ENCODE measurements at places on chromosomes 12 and 14. TPM values are rescaled to one million over a fixed set of nuclear protein-coding genes. Genes with fewer than 3 reads are reported as not detected.

DNA sequence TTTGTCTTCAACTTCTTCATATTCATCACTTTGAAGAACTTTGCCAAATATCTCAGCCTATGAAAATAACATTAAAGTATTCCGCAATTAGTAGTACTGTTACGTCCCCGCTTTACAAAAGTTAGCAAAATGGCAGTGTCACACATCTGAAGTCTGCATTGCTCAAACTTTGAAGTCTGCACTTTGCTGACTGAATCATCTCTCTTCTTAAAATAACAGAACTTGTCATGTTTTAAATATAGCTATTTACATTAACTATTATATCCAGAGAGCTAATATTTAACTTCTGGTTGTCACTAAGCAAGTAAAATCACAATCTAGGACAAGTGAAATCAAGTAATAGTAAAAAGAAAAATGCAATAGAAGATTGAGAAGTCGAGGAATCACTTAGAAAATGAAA, 34.5 kb downstream of the IPO8 start:
- DNase-seq = no peak

GRCh38 chr12:49048953-49049352, 11.6 kb downstream of the KMT2D start:
- no peak for DNase-seq

DNA sequence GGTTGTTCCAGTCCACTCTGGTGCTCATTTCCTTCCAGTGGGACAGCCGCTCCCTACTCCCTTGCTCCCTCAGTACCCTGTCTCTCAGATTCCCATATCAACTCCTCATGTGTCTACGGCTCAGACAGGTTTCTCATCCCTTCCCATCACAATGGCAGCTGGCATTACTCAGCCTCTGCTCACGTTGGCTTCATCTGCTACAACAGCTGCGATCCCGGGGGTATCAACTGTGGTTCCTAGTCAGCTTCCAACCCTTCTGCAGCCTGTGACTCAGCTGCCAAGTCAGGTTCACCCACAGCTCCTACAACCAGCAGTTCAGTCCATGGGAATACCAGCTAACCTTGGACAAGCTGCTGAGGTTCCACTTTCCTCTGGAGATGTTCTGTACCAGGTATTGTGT, 69.9 kb downstream of the RAD52 start:
- no peak for DNase-seq

Gene SLC8A3
- 0.42 TPM for polyA plus RNA-seq

Gene DHRS2
- polyA plus RNA-seq = 0.84 TPM

Gene PHETA1
- 85.8 TPM for polyA plus RNA-seq

Gene MORN3
- polyA plus RNA-seq = 3.5 TPM

Gene POTEG
- polyA plus RNA-seq = not detected

DNA sequence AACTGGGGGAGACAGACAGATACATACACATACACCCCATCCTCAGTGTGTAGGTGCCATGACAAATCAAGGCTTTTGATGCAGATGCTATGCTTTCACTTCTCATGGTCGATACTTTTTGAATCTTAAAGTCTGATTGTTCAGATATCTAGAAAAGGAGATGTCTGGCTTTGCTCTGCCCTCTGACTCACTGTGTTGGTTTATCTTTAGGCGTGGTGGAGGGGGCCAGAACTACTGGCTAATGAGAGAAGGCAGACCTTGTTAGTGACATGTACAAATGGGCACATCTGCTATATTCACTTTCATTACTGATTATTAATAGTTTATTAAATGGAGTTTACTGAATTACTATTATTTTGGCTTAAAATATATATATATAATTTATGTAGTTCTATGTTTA, 444.3 kb upstream of the RGS6 start:
- no peak for DNase-seq

DNA sequence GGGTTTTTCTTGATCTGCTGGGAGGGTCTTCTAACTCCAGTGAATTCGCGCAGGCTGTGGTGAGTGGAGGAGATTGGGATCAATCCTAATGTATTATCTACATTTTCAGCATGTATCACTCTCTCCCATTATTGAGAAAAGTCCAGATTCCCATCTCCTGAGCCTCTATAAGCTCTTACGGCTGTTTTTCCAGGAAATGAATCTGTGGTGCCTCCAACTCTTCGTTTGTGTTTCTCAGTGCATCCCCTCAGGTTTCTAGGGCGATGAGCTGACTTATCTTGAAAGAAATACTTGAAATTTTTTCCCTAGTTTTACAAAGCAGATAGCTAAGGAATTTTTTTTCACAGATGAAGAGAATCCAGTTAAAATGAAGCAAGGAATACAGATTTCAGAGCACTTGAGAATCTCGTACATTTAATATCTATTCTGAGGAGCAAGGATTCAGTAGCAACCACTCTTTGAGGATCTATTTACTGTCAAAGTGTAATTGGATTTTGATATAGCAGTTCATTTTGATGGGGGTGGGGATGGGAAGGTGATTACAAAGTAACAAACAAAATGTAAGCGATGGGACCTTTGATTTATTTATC, 138.7 kb downstream of the BRMS1L start:
- no peak for DNase-seq

- no peak for DNase-seq
Observed at GRCh38 chr12:20602641-20603391, 92.3 kb upstream of the SLCO1C1 start.

DNA sequence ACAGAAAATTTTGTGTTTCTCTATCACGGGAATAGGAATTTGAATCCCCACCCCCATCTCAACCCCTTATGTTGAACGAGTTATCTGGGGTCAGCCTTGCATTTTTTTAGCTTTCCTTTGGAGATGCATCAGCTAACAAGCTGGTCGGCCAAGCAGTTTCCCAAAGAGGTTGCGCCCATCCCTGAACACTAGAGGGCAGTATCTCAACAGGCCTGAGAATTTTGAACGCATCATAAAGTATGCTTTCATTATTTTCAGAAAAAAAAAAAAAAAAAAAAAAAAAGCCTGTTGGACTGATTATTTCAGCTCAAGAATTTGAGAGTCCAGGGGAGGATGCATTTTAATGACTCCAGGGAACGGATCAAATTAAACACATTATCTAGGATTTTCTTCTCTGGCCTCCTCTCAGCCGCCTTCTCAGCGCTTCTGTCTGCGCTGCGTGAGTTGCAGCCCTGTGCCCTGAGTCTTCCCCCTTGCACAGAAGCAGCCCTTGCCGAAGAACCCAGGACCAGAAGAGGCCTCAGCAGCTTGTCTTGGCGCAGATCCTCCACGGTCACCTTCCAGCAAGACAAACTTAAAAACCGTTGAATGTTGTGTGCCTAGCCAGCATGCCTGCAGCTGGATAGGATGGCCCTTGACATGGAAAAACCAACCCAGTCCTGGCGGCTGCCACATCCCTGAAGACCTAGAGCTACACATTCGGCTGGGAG, 76.6 kb upstream of the GZMB start:
- DNase-seq = peak; percentile 12

Gene RAD51AP1
- 16.0 TPM for polyA plus RNA-seq

DNA sequence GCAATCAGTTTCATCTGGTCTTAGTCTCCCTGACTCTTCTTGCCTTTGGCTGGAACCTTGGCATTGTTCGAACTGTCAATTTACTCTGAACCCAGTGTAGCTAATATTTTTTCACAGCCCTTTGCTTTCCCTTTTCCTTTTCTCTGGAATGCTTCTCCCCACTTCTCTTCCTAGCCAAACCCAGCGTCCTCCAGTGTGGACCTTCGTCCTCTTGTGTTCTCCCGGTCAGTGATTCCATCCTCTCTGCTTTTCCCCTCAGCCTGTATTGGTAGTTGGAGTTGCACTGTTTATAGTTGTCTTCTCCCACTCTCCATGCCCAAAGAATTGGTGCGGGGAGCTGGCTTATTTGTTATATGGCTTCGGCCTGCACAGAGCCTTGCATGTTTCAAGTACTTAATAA, 9.4 kb downstream of the ACVR1B start:
- DNase-seq = no peak

DNA sequence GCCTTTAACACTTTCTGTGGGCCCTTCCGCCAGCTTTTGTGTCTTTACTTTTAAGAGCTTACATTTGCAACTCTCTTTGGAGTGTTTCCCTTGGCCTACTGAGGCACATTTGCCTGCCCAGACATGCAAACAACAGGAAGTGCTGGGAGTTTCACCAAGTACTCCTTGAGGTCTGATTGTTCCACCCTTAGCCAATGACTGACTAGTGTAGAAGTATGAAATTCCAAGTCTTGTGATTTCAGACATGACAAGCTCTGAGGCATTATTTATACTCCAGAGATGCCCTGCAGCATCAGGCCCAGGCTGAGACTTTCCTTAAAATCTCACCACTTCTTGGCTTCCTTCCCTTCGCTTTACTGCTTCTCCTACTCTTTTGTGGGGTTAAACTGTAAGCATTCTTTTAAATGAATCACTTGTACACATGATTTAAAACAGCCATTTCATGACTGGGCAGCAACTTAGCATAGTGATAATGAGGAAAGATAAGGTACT, 174.1 kb downstream of the SLC6A15 start:
- no peak for DNase-seq

Gene HCAR1
- 0.46 TPM for polyA plus RNA-seq

Gene RILPL1
- polyA plus RNA-seq = 9.7 TPM

- DNase-seq = no peak
Observed at GRCh38 chr14:53996041-53996440, 39.4 kb upstream of the BMP4 start.

Gene PEX5
- 38.7 TPM for polyA plus RNA-seq

DNA sequence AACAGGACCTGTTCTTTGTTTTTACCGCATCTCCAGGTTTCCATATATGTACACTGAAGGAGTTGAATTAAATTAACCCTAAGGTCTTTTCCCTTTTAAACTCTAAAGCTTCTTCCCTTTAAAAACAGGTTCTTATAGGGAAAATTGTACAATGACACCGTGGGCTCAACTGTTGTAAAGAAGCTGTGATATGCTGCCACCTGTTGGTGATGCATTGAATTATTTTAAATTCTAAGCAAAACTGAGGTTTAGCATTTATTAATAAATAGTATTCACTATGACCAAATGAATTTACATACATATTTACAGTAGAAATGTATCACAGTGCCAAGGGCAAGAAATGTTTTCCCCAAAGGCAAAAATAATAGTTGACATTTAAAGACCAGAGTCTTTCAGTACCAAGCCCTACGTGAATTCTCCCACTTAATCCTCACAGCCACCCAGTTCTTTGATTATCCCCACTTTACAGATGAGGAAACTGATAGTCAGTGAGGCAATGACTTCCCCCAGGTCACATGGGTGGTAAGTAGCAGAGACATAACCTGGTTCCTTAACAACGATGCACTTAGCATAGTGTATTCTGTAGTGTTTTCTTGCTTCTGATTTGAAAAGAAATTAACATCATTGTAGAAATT, 35.7 kb upstream of the TMEM263 start:
- no peak for DNase-seq

GRCh38 chr14:63432228-63432627, 110.9 kb downstream of the PPP2R5E start:
- DNase-seq = no peak

Gene CLEC1B
- polyA plus RNA-seq = 0.19 TPM

Gene IAPP
- polyA plus RNA-seq = 0.10 TPM

DNA sequence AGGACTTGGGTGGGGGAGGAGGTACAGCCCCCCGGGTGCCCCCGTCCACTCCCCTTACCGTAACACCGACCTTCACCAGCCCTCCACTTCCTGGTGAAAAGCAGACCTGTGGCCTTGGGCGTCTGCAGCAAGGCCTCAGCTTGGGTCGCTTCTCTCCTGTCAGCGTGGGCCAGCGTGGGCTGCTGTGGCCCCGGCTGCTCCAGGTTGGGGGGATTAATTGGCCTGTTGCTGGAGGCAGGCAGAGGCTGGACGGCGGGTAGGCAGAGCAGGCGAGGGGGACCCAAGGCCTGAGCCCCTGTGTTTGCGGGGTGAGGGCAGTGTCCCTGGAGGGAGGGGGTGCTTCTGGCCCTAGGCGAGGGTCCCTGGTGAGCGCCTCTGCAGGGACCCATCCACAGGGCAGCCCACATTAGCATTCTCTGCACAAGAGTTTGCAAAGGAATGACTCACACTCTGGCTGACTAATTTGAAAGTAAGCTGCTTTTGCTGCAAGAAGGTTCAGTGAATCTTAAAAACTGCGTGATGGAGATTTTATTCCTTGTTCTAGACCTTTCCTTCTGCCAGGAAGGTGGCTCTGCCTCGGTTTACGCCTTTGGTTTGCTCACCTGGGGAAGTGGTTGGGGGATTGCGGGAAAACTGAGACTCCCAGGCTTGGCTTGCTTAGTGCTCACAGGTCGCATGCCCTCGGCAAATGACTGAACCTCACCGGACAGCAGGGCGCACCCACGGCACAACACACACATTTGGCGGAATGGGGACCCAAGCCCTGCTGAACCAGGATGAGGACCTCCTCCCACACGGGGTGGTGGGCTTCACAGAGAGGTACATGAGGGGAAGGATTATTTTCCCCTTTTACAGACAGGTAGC, 37.9 kb upstream of the DLK1 start:
- DNase-seq = no peak

- DNase-seq = no peak
Observed at GRCh38 chr14:21993837-21994236, 320.2 kb upstream of the OR4E1 start.

Gene HRK
- polyA plus RNA-seq = 0.16 TPM

Gene DLGAP5
- polyA plus RNA-seq = 11.6 TPM

- peak; percentile 96 for DNase-seq
Observed at GRCh38 chr14:65255583-65256461, 153.5 kb upstream of the MAX start.

GRCh38 chr12:94699801-94700200, 49.4 kb upstream of the TMCC3 start:
- DNase-seq = no peak

- no peak for DNase-seq
Observed at GRCh38 chr12:12673296-12673695, 22.7 kb downstream of the GPR19 start.

GRCh38 chr14:37157987-37158386, 14.4 kb downstream of the SLC25A21 start:
- DNase-seq = no peak

GRCh38 chr14:34649344-34649743, 19.4 kb upstream of the SNX6 start:
- DNase-seq = no peak

Gene SPIC
- polyA plus RNA-seq = 0.13 TPM

DNA sequence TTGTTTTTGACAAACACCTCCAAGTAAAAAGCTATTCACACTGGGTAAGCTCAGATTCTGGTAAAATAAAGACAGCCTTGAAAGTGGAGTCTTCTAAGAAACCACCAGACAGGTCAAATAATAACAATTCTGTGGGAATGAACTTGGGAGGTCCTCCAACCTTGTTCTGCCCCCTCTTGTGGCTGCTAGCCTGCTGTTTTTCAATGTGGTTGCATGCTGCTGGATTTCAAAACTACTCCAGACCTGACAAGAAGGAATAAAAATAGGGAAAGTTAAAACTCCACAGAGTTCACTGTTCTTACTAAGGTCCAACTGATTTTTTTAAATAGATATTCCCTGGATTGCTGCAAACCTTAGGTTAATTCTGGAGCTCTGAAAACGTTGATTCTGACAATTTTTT, 32.2 kb upstream of the RIN3 start:
- DNase-seq = no peak

- no peak for DNase-seq
Observed at GRCh38 chr14:58744801-58745394, 107.1 kb downstream of the DACT1 start.

Gene GLIPR1
- polyA plus RNA-seq = 14.1 TPM

GRCh38 chr12:127245437-127245836, 1021.5 kb upstream of the TMEM132C start:
- DNase-seq = peak; percentile 5

Gene ABCC9
- polyA plus RNA-seq = 7.4 TPM

Gene PEBP1
- polyA plus RNA-seq = 252 TPM

Data from large intestine (tissue), 12 donors.